ENCODE measurements at places on chromosomes 12 and 14.

- no peak for DNase-seq
Observed at GRCh38 chr12:132182711-132183365, 38.6 kb downstream of the NOC4L start.

DNA sequence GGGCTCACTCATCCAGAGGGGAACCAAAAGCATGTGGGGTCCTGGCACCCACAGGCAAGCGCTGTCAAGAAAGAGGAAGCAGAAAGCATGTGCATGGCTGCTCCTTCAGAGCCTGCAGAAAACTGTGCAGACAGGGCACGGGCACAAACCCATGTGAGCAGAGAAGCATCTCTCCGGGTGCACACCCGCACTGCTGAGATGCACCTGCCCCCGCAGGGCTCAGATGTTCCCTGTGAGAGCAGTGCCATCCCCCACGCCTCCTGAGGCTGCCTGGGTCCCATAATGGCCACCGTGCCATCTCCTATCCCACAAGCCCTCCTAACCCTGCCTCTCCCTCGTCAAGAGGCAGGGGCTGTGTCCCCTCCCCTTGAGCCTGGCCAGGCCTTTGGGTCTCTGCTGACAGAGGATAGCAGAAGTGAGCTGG lies 32.3 kb upstream of the INF2 start:
- DNase-seq: no peak

- DNase-seq: no peak
Observed at GRCh38 chr12:42756841-42757623, 167.5 kb upstream of the PRICKLE1 start.

DNA sequence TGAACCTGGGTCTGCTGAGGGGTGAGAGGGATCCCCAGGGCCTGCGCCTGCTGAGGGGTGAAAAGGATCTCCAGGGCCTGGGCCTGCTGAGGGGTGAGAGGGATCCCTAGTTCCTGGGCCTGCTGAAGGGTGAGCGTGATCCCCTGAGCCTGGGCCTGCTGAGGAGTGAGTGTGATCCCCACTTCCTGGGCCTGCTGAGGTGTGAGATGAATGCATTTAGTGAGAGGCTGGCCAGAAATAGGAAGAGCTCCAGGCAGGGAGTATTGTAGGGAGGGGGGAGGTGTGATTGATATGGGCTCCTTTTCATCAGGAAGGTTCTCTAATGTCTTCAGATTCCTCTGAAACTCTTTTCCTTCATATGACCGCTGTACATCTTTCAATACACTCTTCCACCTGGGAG lies 43.0 kb downstream of the FAM186A start:
- DNase-seq: no peak

DNA sequence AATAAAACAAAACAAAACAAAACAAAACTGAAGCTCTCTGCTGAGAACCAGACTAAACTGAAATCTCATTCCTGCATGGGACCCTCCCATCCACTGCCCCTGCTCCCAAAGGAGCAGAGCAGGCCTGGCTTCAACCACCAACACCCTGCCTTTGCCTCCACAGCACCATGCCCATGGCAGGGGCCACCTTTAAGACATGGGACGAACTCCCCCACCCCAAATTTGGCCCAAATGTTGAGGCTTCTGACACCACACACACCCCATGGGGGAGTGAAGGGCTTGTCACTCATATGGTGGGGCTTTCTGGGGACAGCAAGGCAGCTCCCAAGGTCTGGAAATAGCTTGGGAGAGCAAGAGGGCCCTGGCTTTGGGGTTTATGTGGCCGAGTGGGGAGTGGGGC lies 177.2 kb downstream of the KIF26A start:
- DNase-seq: no peak

GRCh38 chr12:52688481-52688880 lies 8.3 kb upstream of the KRT1 start:
- no peak for DNase-seq

DNA sequence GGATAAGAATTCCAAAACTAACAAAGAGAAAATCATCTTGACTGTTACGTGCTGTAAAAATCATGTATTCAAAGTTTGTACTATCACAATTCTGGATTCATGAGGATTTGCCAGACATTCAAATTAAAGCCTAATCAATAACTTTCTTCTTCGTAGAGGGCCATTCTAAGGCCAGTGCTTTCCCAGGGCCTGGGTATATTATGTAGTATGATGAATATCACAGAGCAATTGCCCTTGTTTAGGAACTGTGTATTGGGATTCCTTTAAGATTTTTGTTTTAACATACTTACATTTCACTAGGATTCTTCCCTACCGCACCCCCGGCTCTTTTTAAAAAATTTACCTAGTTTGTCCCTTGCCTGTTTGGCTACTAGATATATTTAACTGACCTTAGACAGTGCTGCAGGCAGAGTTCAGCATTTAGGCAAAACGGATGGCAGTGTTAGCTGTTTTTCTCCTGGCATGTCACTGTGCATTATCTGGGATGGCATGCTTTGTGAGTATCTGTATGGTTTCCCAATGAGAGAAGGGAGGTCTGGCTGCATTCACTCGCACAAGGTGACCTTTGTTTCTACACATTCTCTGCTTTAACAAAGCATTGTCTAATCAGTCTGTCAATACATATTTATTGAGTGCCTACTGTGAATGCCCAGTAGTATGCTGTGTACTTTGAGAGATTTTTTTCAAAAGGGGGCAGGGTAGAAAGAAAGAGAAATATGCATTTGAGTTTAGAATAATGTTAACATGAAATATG lies 63.3 kb downstream of the ERC1 start:
- DNase-seq: no peak

GRCh38 chr14:73251516-73252215 lies 14.4 kb downstream of the PAPLN start:
- DNase-seq: no peak

- DNase-seq: no peak
Observed at GRCh38 chr12:58575256-58575655, 345.0 kb downstream of the LRIG3 start.

DNA sequence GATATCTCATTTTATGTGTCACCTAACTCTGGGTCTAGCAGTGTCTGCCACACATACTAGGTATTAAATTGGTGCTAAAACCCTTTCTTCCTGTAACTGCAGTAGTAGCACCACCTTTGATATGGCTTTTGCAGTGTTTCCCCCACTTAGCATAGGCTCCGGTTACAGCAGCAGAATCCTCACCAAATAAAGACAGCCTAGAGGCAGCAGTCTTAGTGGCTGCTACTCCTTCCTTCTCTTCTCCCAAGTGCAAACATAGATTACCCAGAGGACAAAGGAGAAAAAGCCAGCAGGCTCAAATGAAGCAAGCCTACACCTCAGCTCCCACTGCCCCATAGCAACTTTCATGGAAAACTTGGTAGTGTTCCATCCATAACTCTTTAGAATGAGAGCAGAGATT lies 30.1 kb upstream of the ABCC9 start:
- DNase-seq: no peak

DNA sequence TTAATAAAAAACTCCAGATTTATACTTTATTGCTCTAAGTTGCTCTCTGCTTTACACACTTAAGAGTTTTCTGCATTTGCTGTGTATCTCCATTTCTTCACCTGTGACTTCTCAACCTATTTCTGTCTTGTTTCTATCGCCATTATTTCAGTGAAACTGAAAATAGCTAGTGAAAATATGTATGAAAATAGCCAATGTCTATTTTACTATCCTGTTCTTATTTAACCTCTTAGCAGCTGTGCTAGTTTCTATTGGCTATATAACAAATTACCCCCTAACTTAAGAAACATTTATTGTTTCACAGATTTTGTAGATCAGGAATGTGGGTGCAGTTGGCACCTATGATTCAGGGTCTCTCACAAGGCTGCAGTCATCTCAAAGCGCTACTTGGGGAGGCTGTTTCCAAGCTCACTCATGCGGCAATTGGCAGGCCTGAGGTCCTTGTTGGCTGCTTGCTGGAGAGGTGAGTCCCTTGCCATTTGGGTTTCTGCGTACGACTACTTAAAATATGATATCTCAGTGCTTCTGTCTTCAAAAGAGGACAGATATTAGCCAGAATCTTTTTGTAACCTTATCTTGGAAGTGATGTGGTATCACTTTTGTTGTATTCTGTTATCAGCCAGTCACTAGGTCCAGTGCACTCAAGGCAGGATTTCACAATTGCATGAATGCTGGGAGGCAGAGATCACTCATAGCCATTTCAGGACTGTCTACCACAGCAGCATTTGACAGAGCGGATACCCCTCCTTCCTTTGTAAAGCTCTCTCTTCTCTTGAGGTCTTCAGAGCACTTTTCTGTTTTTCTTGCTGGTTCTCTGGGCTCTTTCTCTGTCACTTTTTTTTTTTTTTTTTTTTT lies 7.2 kb downstream of the ERC1 start:
- DNase-seq: no peak

- peak; percentile 75 for DNase-seq
Observed at GRCh38 chr12:49776413-49776812, 35.1 kb downstream of the TMBIM6 start.
